Upper lobe of left lung (tissue), 6 donors: ENCODE measurements at places on chromosomes 2 and 18. TPM values are rescaled to one million over a fixed set of nuclear protein-coding genes. Genes with fewer than 3 reads are reported as not detected.

- no peak overlapping the region for H3K4me3 ChIP-seq
- DNase-seq: peak; percentile 87
- H3K36me3 ChIP-seq: no peaks in the 10 kb centered on the region
- no peaks in the 10 kb centered on the region for H3K27me3 ChIP-seq
- H3K4me1 ChIP-seq: peaks cover 80% of the 10 kb centered on the region
- peak overlapping the region; percentile 84 for H3K27ac ChIP-seq
Measured at GRCh38 chr2:233084488-233084887, 24.3 kb downstream of the INPP5D start.

The KCNIP3 gene
- 1.3 TPM for total RNA-seq

- no peaks in the 10 kb centered on the region for H3K4me1 ChIP-seq
- no peaks in the 10 kb centered on the region for H3K27me3 ChIP-seq
- H3K27ac ChIP-seq: no peak overlapping the region
Measured at GRCh38 chr2:172578054-172578453, 22.2 kb downstream of the PDK1 start.

- H3K27me3 ChIP-seq: no peaks in the 10 kb centered on the region
- no peak overlapping the region for H3K27ac ChIP-seq
- H3K4me3 ChIP-seq: no peak overlapping the region
- H3K36me3 ChIP-seq: no peaks in the 10 kb centered on the region
Measured at GRCh38 chr2:142033393-142033792, 97.4 kb downstream of the LRP1B start.

GRCh38 chr2:58671675-58672074 lies 430.6 kb upstream of the FANCL start:
- H3K27me3 ChIP-seq: no peaks in the 10 kb centered on the region
- no peak overlapping the region for H3K27ac ChIP-seq
- no peak for DNase-seq
- no peaks in the 10 kb centered on the region for H3K36me3 ChIP-seq

The KCMF1 gene
- 63.5 TPM for total RNA-seq
